Esophagus muscularis mucosa (tissue), 4 donors: ENCODE measurements at places on chromosomes 7 and 10. TPM values are rescaled to one million over a fixed set of nuclear protein-coding genes. Genes with fewer than 3 reads are reported as not detected.

Gene PODXL
- 33.4 TPM for total RNA-seq

Gene PGAM2
- total RNA-seq, result 1.8 TPM

Gene PSD
- total RNA-seq, result 268 TPM

Gene FZD8
- total RNA-seq, result 12.4 TPM

Gene NCF1
- total RNA-seq, result 3.6 TPM

DNA sequence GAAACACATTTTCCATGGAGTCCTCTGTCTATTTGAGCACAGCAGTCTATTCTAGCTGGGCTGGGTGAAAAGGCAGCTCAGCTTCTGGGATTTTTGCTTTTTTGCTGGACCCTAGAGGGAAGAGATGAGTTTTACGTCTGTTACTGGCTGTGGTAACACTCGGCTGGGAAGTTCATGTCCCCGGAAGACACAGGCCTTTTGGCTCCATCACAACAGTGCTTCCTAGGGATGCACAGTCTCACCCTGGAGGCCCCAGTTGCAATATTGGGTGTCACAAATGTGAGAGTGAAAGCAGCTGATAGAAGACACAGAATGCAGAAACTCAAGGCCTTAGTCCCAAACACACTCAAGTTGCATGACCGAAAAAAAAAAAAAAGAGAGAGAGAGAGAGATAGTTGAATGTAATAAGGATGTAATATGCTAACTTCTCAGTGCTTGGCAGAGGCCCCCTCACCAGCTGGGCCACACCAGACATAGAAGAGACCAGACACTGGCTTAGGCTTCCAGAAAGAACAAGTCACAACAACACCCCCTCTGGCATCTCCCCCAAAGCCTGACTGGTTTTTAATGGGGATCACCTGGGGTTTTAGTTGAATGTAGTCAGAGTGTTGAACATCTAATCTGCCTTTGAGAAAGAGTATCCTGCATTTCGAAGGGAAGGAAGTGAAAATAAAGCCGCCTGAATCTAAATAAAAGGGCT lies 545.4 kb upstream of the FZD8 start:
- no peak for DNase-seq

GRCh38 chr7:70679661-70680060 lies 452.3 kb upstream of the GALNT17 start:
- DNase-seq, result no peak

DNA sequence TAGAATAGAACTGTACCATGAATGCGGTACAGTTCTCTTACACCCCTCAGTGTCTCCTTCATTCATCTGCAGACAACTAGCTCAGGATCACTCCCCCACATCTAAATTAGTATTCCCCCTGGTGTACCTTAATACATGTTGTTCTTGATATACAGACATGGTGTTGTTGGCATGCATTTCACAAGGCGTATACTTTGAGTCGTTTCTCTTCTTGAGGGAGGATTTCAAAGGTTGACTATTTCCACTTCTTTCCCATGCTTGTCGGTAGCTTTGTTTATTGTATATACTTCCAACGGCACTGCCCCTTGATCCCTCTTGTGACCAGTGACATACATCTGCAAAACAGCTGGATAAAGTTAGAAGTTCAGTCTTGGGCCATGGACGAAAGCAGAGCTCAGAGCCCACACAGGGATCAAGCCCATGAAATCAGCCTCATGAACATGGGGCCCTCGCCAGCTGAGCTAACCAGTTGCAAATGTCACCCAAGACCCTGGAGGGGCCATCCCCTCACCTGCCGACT lies 8.6 kb downstream of the CPA4 start:
- DNase-seq, result no peak

GRCh38 chr7:100171087-100171681 lies 2.8 kb upstream of the GAL3ST4 start:
- DNase-seq, result no peak

DNA sequence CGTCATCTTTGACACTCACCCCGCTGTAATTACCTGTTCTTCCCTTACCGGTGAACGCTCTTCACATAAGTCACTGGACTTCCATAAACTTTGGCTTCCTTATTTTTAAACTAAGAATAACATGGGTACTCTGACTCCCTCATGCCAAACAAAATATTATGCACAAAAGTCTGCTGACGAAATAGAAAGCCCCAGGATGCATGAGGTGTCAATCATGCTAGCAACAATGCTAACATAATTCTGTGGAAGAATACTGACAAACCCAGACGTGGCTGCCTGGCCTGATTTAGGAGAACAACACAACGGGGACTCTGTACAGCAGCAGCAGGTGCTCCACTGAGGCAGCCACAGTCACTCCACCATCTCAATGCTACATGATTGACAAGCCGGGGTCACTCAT lies 137.5 kb downstream of the CCDC71L start:
- DNase-seq, result no peak

DNA sequence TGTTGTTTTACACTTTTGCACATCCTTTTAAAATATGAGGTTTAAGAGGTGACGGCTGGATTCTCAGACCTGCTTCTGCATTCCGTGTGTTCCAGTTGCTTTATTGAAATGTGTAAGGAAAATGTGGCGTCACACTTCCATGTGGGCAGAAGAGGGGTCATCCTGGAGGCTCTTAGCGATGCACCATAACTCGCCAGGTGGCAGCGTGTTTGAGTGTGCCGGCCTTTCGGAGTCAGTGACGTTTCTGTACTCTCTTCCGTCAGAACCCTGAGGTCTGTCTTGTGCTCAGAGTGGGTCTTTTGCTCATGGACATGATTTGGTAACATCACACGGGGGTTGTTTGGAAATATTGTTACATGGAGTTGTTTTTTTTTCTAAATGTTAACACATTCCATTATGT lies 9.1 kb downstream of the PPP2R2D start:
- DNase-seq, result no peak

GRCh38 chr10:93754761-93755160 lies 3.0 kb upstream of the LGI1 start:
- no peak for DNase-seq

DNA sequence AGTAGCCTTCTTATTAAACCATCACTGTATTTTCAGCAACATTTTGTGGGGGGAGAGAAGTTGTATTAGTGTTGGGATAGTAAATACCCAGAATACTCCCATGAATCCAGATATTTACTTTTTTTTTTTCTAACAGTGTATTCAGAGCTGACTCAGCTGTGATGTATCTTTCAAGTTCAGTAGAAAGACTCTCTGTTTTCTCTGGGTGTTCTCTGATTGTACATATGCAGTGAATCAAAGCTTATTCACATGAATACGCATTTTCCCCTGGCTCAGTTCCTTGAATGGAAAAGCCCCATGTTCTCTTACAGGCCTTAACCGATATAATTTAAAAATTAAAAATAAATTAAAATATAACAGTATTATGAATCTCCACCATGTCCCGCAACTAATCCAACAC lies 1.3 kb downstream of the TFPI2 start:
- DNase-seq, result no peak

- DNase-seq, result no peak
These were observed 86.6 kb downstream of the ITGB8 start for GRCh38 chr7:20417260-20417659.

DNA sequence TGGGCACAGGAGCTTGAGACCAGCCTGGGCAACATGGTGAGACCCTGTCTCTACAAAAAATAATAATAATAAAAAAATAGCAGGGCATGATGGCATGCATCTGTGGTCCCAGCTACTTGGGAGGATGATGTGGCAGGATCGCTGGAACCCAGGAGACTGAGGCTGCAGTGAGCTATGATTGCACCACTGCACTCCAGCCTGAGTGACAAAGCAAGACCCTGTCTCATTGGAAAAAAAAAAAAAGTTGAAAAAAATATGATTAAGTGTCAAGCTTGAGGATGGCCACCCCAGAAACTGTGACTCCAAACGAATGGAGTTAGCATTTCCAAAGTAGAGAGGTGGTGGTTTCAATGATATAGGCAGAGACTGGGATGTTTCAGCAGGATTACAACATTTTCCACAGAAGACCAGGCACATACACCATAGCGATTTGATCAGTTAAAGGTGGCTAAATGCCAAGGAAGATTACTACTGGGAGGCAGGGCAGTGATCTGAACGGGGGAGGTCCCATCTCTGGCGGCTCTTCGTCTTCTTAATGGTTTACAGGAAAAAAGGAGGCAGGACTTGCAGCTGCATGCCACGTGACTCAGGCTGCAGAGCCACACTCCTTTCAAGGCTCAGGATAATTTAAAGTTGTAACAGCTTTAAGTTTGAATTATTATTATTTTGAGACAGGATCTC lies 250.6 kb upstream of the GALNT17 start:
- no peak for DNase-seq

DNA sequence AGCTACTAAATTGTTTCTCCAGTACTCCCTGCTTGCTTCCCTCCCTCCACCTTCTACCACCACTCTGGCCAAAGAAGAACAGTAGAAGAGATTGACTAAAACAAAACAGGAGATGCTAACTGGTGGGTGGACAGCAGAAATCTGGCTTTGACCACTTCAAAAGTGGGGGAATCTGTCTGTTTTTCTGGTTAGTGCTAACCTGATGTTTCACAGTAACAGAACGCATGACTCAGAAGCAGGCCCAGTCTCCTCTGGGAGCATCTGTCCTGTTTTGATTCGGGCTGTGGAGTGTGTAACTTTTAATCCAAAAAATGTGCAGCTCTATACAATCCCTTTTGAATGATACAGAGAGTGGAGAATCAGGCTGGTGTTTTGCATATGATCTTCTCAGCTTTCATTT lies 32.7 kb upstream of the ZNF438 start:
- no peak for DNase-seq

GRCh38 chr10:101934686-101935305 lies 91.2 kb upstream of the KCNIP2 start:
- DNase-seq, result no peak

- DNase-seq, result no peak
These were observed 16.2 kb upstream of the DLD start for GRCh38 chr7:107874605-107875446.

- DNase-seq, result no peak
These were observed 49.9 kb downstream of the ARMC3 start for GRCh38 chr10:22977751-22978150.

GRCh38 chr7:135248546-135248945 lies 14.9 kb downstream of the STRA8 start:
- DNase-seq, result no peak

DNA sequence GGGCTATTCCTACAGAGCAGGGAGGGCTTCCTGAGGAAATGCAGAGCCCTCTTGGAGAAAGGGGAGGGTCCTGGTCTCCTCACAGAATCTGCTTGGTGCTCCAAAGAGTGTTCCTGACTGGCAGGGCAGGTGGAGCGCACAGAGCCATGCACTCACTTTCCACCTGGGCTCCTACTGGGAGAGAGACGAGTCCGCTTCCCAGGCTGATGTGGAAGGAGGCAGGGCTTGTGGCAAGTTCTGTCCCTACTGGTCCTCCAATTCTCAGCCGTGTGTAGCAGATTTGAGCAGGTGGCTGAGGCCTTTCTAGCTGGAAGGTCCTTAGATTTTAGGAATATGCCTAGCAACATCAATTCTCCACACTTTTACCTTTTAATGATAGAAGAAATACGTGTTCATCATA lies 111.5 kb upstream of the MKI67 start:
- DNase-seq, result no peak

GRCh38 chr10:119969609-119970008 lies 77.1 kb downstream of the SEC23IP start:
- no peak for DNase-seq

DNA sequence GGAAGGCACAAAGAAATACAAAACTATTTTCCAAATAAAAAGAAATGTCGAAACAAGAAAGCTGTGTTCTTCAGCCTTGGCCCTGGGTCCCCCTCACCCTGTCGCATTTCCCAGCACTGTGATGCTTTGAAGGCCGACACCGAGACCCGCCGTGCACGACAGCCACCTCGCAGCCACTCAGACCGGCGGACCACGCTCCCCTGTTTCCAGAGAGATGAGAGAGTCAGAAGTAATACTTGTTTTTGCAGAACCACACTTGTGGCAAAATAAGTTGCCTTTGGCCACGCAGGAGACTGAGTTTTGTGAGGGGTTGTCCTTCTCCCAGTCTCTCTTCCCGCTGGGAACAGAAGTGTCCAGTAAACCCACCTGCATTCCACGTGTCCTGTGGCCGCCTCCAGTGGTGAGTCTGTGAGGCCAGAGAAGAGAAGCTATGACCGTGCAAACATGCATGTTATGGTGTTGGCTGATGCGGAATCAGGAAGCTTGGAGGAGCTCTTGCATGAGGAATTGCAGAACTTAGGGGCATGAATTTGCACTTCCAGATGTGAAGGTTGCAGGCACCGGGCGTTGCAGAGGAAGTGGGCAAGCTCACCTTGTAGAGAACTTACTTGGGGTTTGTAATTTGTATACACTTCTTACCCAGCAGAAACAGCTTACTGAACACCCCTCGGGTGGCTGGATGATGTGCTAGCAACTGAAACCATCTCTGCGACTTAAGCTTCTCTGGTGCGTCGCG lies 194.5 kb downstream of the EBF3 start:
- DNase-seq, result peak; percentile 57

DNA sequence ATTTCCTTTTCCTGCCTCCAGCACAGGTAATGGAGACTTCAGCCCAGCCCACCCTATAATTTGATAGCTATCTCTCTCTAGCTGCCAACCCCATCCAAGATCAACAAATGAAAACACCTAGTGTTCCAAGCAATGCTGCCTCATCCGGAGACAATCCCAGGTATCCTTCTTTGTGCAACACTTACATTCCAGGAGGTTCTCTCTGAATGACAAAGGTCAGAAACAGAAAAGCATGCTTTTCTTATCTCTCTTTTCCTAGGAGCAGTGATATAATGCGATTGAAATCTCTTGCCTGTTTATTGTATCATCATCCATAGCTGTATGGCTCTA lies 699.3 kb downstream of the INHBA start:
- DNase-seq, result peak; percentile 53

DNA sequence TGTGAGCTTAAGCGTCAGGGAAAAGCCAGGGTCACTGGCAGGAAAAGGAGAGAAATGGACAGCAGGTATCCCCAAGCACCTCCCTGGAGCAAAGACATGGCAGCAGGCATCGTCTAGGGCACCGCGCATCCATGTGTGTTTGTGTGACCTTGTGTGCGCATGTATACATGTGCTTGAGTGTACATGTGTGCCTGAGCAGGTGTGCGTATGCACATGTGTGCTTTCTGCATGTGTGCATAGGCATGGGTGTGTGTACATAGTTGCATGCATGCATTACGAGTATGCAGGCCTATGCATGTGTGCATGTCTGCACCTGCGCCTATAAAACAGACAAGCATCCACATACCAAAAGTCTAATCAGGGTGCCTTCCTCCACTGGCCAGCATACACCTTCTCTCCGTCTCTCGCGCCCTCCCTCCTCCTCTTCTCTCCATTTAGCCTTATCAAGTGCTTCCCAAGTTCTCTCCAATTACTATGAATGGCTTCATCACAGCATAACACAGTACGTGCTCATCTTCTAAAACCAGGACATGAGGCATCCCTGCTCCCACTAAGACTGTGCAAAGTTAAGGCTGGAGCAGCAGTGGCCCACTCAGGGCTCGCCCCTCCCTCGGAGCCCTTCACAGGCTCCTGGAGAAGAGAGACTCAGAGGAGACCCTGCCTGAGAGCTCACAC lies 30.6 kb downstream of the RASGEF1A start:
- DNase-seq, result no peak

DNA sequence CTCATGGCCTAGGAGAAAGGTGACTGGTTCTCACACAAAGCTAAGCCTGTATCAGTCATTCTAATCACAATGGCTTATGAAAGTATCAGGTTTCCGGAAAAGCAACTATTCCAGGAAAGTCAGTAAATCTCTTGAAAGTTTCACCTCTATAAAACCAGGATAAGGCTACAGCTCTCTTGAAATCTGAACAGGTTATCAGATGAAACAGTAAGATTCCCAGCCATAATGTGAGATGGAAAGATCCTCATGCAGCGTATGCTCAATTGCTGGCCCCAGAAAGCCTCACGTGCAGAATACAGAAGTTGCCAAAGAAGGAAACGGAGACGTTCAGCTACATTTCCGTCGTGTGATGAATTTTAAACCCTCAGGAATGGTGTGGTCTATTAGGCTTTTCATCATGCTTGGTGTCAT lies 90.0 kb downstream of the PFKFB3 start:
- no peak for DNase-seq
